Omental fat pad (tissue), 4 donors: ENCODE measurements at places on chromosomes 2 and 18.

GRCh38 chr2:147603876-147604275 is 241.0 kb upstream of the ACVR2A start:
- no peak for DNase-seq

GRCh38 chr2:35997488-35997887 is 358.1 kb upstream of the CRIM1 start:
- no peak for DNase-seq

- no peak for DNase-seq
Measured at GRCh38 chr2:67631483-67631882, 234.3 kb downstream of the ETAA1 start.

DNA sequence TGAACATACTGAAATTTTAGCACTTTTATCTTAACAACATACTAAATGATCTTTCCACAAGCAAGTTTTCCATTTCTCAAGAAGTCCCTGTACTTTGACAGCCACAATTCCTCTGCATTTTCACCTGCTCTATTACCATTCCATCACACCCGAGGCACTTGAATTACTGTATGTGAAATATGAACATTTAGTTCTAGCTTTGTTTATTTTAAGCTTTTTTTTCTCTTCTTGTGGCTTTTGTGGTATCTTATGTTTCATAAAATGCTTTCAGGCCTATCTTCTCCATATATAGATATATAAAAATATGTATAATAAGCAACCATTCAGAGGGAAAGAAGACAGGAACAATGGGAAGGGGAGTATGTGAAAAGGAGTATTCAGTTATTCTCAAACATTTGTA is 693.9 kb downstream of the SATB2 start:
- no peak for DNase-seq

DNA sequence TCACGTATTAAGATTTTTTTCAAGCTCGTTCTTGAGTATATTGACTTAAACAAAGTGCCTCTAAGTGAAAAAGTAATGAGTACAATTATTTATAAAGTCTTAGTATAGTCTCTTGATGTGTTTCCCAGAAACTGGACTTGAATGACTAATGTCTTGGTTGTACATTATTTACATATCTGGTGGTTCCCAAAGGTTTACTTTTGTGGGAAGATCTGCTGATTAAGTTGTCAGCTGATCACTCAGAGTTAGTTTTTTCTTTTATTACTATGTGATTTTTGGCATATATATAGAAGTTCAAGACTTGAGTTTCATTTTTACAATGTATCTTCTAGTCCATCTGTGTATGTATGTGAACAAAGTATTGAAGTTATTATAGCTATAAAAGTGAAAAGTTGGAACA is 29.5 kb downstream of the RNF144A start:
- DNase-seq = no peak

- no peak for DNase-seq
Measured at GRCh38 chr18:44937960-44938719, 257.5 kb downstream of the SETBP1 start.
